ENCODE measurements at places on chromosomes 13 and 19. TPM values are rescaled to one million over a fixed set of nuclear protein-coding genes. Genes with fewer than 3 reads are reported as not detected.

The NKG7 gene
- 2.3 TPM for total RNA-seq

The RGCC gene
- 33.2 TPM for total RNA-seq

The ITGBL1 gene
- total RNA-seq, result 6.8 TPM

The MAST1 gene
- not detected for total RNA-seq

The PDE4C gene
- total RNA-seq, result 1.8 TPM

The ALOX5AP gene
- 8.4 TPM for total RNA-seq

The ZNF681 gene
- 0.30 TPM for total RNA-seq

The SIX5 gene
- total RNA-seq, result 22.0 TPM

The STOML3 gene
- not detected for total RNA-seq

The WDR62 gene
- 28.3 TPM for total RNA-seq

The PLEKHA4 gene
- 17.7 TPM for total RNA-seq

The MTMR6 gene
- total RNA-seq, result 14.7 TPM

The KL gene
- total RNA-seq, result 1.4 TPM

The ZNF579 gene
- 13.6 TPM for total RNA-seq

The DAND5 gene
- total RNA-seq, result 9.1 TPM

The ADPRHL1 gene
- total RNA-seq, result 506 TPM

The NLRP11 gene
- not detected for total RNA-seq

The CYP2S1 gene
- 0.56 TPM for total RNA-seq

The VSTM1 gene
- not detected for total RNA-seq

The BRSK1 gene
- total RNA-seq, result 1.6 TPM

The SLC25A23 gene
- 87.0 TPM for total RNA-seq

The KLF1 gene
- total RNA-seq, result not detected

The PEAK3 gene
- total RNA-seq, result 0.70 TPM

The KIR3DL1 gene
- not detected for total RNA-seq

The ZNF112 gene
- 3.4 TPM for total RNA-seq

The CABP5 gene
- not detected for total RNA-seq

The IZUMO4 gene
- 1.7 TPM for total RNA-seq

The IFNL1 gene
- total RNA-seq, result not detected

The C19orf38 gene
- 0.59 TPM for total RNA-seq

The CSNK1G2 gene
- total RNA-seq, result 24.3 TPM

The CCNA1 gene
- total RNA-seq, result not detected

The CGB2 gene
- total RNA-seq, result not detected

The DCT gene
- total RNA-seq, result 0.22 TPM

The CCDC8 gene
- total RNA-seq, result 28.1 TPM

The TYK2 gene
- 60.3 TPM for total RNA-seq

The CXCL17 gene
- not detected for total RNA-seq

The KCNC3 gene
- total RNA-seq, result 2.0 TPM

The SPHK2 gene
- total RNA-seq, result 7.6 TPM

The SLITRK6 gene
- total RNA-seq, result 0.83 TPM

The ARID3A gene
- total RNA-seq, result 5.0 TPM

The JAK3 gene
- 1.5 TPM for total RNA-seq

The CGB5 gene
- not detected for total RNA-seq

The SLC17A7 gene
- total RNA-seq, result 1.8 TPM

The ERICH4 gene
- not detected for total RNA-seq

The C19orf33 gene
- 5.6 TPM for total RNA-seq

The MUC16 gene
- total RNA-seq, result not detected

The SIGLEC11 gene
- 0.75 TPM for total RNA-seq

All from Right ventricle myocardium superior (tissue), 1 donor.